ENCODE measurements at places on chromosomes 1 and 21.

GRCh38 chr1:31592132-31592531 is 15.8 kb downstream of the TINAGL1 start:
- DNase-seq = no peak

DNA sequence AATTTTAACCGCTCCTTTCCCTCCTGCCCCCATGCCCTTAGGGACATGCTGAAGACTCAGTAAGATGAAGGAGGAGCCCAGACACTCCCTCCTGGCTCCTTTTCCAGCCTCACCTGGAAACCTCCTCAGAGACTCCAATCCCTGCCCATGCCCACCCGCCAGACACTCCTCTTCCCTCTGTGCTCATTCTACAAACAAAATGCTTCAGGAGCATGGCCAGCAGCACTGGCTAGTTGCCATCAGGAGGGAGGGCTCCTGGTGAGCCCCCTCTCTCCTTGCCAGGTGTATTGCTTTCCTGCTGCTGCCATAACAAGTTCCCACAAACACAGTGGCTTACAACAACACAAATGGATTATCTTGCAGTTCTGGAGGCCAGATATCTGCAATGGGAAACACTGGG is 126.1 kb downstream of the PSMG1 start:
- DNase-seq = no peak

DNA sequence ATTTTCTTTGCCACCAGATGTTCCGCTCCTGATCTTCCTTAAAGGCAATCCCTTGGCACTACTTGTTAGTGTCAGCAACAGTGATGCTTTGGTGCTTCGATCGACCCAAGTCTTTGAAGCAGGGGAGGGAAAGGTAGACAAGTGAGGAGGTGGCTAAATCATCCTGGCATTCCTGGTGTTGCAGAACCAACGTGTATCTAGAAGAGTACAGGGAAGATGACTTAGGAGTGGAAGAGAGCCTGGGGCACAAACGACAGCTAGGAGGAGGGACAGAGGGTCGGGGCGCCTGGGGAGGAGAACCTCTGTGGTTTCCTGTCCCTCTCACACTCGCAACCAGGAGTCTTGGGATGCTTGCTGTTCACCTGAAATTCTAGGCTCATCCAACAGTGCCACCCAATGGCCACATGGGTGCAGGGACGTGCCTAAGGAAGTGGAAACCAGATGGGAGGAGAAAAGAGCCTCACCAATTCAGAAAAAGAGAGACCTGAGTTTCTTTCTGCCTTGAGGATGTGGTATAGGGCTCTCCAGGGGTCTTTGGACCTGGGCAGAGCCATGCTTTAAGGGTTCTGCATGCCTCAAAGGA is 9.5 kb upstream of the KCNA2 start:
- DNase-seq = peak; percentile 61

- peak; percentile 82 for DNase-seq
Measured at GRCh38 chr1:177650947-177651346, 318.9 kb downstream of the SEC16B start.

DNA sequence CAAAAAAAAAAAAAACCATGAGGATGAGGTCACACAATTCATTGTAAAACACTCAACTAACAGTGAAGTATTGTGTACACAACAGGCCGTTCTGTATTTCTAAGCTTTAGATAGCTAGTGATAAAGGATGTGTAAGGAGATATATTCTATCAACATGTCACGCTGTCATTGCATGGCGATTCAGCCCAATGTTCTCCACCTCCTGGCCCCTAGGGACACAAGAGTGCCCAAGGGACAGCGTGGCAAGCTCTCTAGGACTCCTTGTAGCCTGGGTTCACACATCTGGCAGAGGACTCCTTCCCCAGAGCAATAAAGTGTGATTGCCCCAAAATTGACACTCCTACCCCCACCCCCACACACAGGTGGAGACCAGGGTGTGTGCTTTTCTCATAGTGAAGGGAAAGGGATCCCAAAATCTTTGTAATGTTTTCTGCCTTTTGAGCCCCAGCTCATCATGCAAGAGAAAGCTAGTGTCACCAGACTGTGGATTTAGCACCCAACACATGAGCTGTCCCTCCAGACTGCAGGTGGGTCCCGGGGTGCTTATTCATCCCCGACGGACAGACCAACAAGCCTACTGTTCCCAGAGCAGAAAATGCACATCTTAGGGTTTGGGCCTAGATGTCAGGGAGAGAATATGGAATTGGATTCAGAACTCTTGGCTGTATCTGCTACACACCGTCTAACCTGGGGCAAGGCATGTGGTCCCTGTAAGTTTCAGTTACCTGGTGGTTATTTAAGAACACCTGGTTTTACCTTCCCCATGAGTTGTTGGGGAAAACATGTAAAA is 11.5 kb downstream of the TMPRSS3 start:
- no peak for DNase-seq

- DNase-seq = no peak
Measured at GRCh38 chr1:232704256-232704655, 74.3 kb upstream of the SIPA1L2 start.

DNA sequence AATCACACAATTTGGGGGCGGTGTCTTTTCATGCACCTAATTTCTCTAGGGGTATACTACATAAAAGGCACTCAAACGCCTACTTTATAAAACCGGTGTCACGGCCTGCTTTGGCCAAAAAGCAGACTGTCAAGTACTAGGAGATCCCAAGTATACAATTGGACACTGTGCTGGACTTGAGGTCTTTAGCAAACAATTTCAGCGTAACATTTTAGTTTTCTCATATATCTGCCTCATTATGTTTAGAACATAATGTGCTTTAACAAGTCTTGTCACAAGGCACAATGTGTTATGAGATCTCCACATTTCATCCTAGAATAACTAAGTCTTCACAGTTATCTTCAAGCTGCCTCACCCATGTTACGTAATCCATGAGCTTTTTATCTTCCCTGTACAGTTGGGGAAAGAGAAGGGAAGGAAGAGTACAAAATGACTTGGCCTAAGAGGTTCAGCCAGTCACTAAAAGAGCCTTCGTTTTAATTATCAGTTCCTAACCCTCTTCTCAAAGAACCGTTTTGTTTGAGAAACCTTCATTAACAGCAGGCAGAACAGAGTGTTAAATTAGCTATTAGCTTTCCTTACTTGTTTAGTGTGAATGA is 1.7 kb downstream of the SSX2IP start:
- no peak for DNase-seq

GRCh38 chr1:61004262-61005003 is 77.9 kb upstream of the NFIA start:
- DNase-seq = no peak

DNA sequence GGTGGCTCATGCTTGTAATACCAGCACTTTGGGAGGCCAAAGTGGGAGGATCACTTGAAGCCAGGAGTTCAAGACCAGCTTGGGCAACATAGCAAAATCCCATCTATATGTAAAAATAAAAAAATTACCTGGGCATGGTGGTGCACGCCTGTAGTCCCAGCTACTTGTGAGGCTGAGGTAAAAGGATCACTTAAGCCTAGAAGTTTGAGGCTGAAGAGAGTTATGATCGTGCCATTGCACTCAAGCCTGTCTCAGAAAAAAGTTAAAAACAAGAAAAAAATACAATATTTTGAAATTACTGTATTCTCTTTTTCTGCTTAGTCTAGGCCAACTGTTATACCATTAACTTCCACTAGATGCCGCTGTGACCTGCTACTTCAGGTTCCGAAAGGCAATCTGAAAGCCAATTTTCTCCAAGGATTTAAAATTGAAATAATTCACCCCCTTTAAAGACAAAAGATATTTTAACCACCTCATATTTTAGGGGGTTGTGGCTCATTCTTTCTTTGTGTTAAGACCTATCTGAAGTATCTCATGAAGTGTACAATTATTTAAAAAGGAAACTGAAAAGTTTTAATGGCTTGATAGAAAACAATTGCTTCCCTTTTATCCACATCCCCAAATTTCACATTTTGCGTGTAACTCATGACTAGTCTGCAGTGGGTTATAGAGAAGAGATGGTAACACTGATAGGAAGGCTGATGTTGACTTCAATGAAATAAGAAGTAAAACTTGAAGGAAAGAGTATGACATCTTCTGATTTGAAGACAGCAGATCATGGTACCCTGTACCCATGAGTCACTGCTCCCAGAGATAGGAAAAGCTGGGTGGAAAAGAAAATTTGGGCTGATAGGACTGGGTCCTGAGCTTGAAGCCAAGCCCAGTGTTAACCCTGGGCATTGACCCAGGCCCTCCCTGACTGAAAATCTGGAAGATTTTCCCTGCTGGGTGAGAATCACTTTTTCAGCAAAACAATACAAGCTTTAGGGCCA is 24.4 kb upstream of the CLDN14 start:
- no peak for DNase-seq

GRCh38 chr1:64133036-64133435 is 70.4 kb upstream of the UBE2U start:
- no peak for DNase-seq

DNA sequence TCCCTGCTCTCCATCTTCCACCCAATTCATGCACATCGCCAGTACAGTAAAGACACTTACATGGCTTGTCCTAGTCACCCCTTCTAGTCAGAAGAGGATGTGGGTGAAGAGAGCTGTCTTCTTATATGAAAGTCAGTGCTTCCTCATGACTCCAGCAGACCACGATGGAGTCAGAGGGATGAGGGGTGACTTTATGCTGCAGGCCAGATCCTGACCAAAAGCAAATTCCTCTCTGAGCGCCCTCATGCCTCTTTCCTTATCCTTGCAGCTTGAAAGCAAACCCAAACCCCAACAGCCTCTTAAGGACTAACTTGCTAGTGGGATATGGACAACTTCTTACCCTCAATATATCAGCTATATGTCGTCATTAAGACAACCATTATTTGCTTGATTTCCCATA is 348.2 kb upstream of the DUSP10 start:
- no peak for DNase-seq

- no peak for DNase-seq
Measured at GRCh38 chr1:9929431-9930385, 13.5 kb downstream of the LZIC start.

DNA sequence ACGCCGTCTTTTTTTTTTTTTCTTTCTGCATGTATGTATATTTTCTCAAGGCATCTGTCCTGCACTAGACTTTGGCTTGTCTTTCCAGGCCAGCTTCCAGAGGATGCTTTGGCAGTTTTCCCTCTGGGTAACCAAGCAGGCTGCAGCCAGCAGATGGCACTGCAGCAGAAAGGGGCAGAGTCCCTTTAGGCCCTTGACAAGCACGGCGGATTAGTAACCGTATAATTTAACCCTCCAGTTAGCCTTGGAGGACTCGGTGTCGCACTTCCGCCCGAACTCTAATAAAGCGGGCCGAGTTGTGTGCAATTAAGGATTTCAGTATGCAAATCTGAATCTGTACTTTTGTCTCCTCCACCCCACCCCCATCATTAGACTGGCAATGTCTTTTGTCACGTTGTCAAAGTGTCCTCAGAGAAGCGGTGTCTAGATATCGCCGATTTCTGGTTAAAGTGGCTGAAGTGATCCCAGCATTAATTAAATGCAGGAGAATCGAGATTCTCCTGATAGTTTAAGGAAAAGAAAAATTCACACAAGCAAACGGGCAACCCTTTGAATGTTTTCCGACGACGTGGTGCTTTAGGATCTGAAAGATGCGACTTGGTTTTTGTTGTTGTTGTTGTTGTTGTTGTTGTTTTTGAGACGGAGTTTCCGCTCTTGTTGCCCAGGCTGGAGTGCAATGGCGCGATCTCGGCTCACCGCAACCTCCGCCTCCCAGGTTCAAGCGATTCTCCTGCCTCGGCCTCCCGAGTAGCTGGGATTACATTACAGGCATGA is 1.1 kb upstream of the TMEM167B start:
- DNase-seq = peak; percentile 43

DNA sequence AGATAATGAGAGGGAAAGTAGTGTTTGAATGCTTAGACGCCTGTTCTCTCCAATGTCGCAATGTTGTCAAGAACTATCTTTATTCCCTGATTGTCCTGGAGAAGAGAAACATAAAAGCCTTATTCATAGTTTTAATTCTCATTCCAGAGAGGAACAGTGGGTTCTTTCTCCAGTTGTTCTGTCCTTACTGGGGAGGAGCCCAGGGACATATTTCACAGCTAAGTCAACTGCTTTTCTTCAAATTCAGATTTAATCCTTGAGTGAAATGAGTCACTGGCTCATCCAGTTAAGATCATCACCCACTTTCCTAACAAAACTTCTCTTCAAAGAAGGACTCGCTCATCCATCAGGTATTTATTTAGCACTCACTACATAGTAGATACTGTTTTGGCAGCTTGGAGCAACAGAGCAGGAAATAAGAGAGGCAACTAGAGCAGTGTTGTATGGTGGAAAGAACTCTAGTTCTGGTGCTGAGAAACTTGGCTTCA is 365.7 kb upstream of the USP24 start:
- DNase-seq = no peak

DNA sequence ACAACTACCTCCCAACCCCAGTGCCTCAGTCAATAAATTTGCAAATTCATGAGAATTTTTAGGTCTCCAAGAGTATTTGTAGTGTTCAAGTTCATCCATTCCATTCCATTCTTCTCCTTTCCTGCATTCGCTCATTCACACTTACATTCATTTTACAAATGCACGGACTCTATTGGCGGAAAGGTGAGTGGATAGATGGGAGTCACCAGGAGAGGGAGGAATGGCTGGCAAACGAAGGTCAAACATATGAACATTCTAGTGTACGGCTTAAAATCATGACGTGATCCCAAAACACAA is 2.5 kb downstream of the LORICRIN start:
- no peak for DNase-seq

- no peak for DNase-seq
Measured at GRCh38 chr1:100942304-100943046, 46.6 kb downstream of the SLC30A7 start.

DNA sequence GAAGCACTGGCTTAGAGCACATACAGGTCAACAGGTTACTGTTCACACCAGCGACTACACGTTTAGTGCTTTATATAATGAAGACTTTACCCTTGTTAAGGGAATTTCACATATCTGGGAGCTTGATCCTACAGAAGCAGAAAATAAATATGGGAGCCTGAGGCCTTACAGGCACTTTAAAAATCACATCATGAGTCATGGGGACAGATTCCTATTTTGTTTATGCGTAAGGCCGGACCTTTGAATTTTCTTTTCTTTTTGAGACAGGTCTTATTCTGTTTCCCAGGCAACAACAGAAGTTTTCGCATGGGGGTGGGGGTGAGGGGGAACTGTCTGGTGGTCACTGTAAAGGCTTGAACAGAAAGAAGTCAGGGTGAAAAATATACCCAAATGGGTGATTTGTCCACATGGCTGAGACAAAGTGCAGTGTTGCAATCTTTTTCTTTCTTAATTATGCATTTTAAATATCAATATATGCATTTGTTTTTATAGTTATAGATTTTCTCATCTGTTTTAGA is 276.7 kb downstream of the KCNH1 start:
- no peak for DNase-seq

GRCh38 chr1:230919207-230919606 is 50.9 kb upstream of the C1orf198 start:
- no peak for DNase-seq

GRCh38 chr1:115922801-115923200 is 53.5 kb upstream of the SLC22A15 start:
- DNase-seq = no peak

GRCh38 chr1:36359911-36360550 is 25.7 kb downstream of the STK40 start:
- DNase-seq = no peak

DNA sequence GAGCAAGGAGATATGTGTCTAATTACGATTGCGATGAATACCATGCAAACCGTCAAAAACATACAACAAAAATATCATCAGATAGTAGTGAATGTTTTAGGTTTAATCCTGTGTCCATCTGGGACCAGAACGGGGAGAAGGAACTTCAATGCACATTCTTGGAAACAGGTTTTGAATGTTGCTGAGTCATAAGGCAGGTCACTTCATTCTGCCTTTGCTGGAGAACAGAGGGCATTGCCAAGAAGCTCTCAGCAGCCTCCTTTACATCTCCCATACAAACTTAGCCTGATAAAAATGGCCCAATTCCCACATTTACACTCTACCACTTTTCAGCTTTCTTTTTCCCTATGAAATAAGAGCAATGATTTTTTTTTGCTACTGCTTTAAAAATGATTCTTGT is 78.0 kb upstream of the KCNJ6 start:
- DNase-seq = no peak

Measured in renal pelvis (tissue), 12 donors.